ENCODE measurements at places on chromosomes 1 and 21.
A peak's percentile ranks its signal among the peaks of the same experiment; 100 is the strongest.

DNA sequence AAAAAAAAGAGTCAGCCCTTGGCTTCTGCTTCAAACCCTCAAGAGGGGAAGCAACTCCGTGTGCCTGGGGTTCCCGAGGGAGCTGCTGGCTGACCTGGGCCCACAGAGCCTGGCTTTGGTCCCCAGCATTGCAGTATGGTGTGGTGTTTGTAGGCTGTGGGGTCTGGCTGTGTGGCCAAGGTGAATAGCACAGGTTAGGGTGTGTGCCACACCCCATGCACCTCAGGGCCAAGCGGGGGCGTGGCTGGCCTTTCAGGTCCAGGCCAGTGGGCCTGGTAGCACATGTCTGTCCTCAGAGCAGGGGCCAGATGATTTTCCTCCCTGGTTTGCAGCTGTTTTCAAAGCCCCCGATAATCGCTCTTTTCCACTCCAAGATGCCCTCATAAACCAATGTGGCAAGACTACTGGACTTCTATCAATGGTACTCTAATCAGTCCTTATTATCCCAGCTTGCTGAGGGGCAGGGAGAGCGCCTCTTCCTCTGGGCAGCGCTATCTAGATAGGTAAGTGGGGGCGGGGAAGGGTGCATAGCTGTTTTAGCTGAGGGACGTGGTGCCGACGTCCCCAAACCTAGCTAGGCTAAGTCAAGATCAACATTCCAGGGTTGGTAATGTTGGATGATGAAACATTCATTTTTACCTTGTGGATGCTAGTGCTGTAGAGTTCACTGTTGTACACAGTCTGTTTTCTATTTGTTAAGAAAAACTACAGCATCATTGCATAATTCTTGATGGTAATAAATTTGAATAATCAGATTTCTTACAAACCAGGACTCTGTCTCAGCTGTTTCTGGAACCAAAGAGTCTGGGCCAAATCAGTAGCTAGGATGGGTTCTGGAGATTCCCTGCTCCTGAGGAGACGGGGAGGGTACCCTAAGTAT lies 26.8 kb upstream of the KDM4A start:
- H3K4me1 ChIP-seq: no peaks in the 10 kb centered on the region
- no peaks in the 10 kb centered on the region for H3K27me3 ChIP-seq
- H3K27ac ChIP-seq: no peak overlapping the region
- H3K4me3 ChIP-seq: no peak overlapping the region

GRCh38 chr21:36821032-36821299 lies 122.1 kb downstream of the SIM2 start:
- H3K4me3 ChIP-seq: no peak overlapping the region
- no peak for DNase-seq
- no peaks in the 10 kb centered on the region for H3K27me3 ChIP-seq
- no peak overlapping the region for H3K27ac ChIP-seq
- H3K36me3 ChIP-seq: no peaks in the 10 kb centered on the region
- H3K4me1 ChIP-seq: no peaks in the 10 kb centered on the region

DNA sequence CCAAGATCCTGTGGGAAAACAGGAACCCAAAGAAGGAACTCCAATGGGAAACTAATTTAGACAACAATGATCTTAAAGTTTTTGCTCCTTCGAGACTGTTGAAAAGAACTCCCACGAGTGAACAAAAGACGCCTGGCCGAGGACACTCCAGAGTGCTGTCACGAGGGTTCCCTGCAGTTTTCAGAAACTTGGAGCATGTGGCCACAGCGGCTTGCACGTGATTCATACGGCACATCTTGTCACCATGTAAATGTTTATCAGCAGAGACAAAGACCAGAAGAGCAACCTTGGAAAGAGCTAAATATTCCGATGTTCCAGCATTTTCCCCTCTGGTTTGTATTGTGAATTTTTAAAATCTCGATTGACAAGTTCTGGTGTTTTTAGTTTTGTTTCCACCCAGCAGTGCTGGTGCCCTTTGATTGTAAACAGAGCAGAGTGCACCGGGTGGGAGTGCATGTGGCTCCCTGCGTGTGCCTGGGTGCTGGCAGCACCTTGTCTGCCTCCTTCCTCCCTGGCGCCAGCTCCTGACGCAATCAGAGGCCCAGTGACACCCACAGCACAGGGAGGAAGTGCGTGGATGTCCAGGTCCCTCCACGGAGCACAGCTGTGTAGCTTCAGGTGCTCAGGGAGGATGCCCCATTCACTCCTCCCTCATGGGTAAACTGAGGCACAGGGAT lies 23.0 kb downstream of the LRRC3 start:
- H3K4me3 ChIP-seq: no peak overlapping the region
- H3K27me3 ChIP-seq: no peaks in the 10 kb centered on the region
- no peaks in the 10 kb centered on the region for H3K36me3 ChIP-seq
- DNase-seq: no peak
- H3K4me1 ChIP-seq: no peaks in the 10 kb centered on the region

- H3K27me3 ChIP-seq: no peaks in the 10 kb centered on the region
- no peaks in the 10 kb centered on the region for H3K36me3 ChIP-seq
- H3K4me1 ChIP-seq: peaks cover 13% of the 10 kb centered on the region
- H3K27ac ChIP-seq: no peak overlapping the region
- peak; percentile 63 for DNase-seq
Observed at GRCh38 chr1:27658951-27659496, 13.0 kb downstream of the IFI6 start.

GRCh38 chr1:89466307-89466930 lies 58.2 kb upstream of the LRRC8B start:
- no peaks in the 10 kb centered on the region for H3K27me3 ChIP-seq
- H3K4me3 ChIP-seq: no peak overlapping the region
- no peaks in the 10 kb centered on the region for H3K4me1 ChIP-seq
- no peak overlapping the region for H3K27ac ChIP-seq
- no peak for DNase-seq

DNA sequence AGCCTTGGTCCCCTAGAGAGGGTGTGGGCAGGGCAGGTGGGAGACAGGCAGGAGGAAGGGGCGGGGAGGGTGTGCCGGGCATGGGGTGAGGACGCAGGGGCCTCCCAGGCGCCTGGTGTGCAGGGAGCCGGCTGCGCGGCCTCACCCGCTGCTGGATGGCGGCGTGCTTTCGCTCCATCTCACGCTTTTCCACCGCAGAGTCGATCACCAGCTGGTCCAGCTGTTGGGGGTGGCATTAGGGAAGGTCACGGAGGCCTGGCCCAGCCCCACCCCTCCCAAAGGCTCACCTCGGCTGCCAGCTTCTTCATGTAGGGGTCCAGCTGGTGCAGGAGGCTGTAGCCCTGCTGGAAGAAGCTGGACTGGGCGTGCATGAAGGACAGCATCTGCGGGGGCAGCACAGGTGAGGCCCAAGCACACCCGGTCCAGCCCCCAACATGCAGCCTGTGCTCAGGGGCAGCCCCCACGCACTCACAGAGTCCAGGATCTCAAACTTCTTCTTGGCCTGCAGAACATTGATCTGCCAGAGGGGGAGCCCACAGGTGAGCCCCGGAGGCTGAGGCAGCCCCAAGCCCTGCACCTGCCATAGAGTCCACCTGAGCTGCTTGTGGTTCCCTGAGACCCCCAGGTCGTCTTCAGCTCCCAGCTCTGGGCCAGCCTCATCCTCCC lies 7.9 kb downstream of the ACAP3 start:
- no peak overlapping the region for H3K27ac ChIP-seq
- no peaks in the 10 kb centered on the region for H3K36me3 ChIP-seq
- H3K4me3 ChIP-seq: no peak overlapping the region
- H3K27me3 ChIP-seq: no peaks in the 10 kb centered on the region
